ENCODE measurements at places on chromosomes 1 and 21. TPM values are rescaled to one million over a fixed set of nuclear protein-coding genes. Genes with fewer than 3 reads are reported as not detected.
A peak's percentile ranks its signal among the peaks of the same experiment; 100 is the strongest.

The HMGCS2 gene
- 19.1 TPM for total RNA-seq

The PCSK9 gene
- 9.5 TPM for total RNA-seq

The SPAG17 gene
- 5.6 TPM for total RNA-seq

The OR2G2 gene
- total RNA-seq: not detected

The CATSPERE gene
- 0.50 TPM for total RNA-seq

The SPATA21 gene
- not detected for total RNA-seq

The CADM3 gene
- 5.8 TPM for total RNA-seq

The RNF223 gene
- total RNA-seq: 2.5 TPM

The C1orf50 gene
- 5.9 TPM for total RNA-seq

The CDK18 gene
- total RNA-seq: 19.3 TPM

The OR2T11 gene
- not detected for total RNA-seq

The FCRL1 gene
- not detected for total RNA-seq

The SELENBP1 gene
- total RNA-seq: 20.5 TPM

The SYDE2 gene
- 9.4 TPM for total RNA-seq

The KLHL17 gene
- total RNA-seq: 42.2 TPM

The ACOT11 gene
- total RNA-seq: 5.2 TPM

The RPTN gene
- total RNA-seq: 0.34 TPM

- no peak for DNase-seq
Measured at GRCh38 chr1:176903474-176903873, 261.0 kb downstream of the ASTN1 start.

GRCh38 chr21:34526618-34527290 lies 14.7 kb upstream of the KCNE1 start:
- DNase-seq: no peak

DNA sequence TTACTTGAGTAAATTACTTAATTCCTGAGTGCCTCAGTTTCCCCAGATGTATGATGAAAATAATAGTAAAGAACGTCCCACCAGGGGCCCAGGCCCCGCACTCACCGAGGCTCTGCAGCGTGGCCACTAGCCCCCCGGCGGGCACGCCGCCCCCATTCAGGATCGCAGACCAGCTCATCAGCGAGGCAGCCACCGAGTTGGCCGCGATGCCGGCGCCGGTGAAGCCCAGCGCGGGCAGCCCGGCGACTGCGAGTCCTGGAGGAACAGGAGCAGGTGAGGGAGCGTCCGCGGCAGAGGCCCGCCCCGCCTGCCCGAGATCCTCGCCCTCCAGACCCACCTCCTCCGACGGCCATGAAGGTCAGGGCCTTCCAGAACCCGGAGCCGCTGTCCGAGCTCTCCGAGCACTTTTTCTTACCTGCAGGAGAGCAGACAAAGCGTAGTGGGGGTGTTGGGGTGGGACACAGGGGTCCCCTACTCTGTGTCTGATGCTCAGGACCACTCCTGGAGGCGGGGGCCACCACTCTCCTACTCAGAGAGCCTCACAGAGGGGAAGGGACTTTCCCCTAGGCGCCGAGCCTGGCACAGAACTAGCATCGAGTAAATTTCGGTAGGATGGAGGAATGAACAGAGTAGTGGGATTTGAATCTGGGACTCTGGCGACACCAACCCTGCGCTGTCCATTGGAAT lies 3.7 kb downstream of the IFI6 start:
- DNase-seq: no peak

DNA sequence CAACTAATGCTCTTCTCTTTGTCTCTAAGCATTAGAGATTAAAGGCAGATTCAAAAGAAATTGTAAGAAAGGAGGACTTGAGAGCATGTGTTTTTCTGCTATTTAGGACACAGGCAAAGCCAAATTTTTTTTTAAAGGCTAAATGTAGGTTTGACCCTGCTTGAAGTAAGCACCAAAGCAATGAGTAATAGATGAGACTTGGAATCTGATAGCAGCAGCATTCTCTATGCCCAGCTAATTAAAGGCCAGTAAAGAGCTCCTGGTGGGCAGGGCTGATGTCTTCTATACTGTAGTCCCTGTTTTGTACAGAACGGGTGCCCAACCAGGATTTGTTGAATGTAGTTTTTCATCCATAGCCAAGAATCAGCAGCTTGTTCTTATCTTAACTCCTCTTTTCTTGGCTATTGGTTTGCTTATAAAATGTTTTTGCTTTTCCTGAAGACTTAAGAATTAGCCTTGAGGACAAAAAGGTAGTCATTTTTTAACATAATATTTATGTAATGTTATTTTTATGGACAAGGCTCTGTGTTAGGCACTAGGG lies 179.6 kb downstream of the LMO4 start:
- no peak for DNase-seq

DNA sequence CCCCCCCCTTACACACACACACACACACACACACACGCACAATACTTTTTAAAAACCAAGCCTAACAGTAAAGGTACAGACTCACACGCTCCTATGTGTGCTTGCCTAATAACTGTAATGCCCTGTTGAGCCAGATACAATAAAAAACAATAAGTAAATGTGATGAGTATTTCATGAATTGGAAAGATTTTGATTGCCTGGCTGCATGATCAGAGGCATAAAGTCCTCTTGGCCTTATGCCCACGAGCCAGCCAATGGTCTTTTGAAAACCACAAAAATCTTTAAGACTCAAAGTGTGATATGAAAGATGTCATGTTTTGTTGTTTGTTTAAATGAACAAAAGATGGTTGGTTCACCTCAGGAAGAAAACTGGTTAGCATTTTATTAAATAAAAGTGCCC lies 441.9 kb upstream of the ZRANB2 start:
- no peak for DNase-seq

- DNase-seq: peak; percentile 84
Measured at GRCh38 chr1:107965110-107965991, at the start of gene VAV3. VAV3 (minus strand) TSS chr1:107965180; CDS start chr1:107964869, 311 bp downstream.

DNA sequence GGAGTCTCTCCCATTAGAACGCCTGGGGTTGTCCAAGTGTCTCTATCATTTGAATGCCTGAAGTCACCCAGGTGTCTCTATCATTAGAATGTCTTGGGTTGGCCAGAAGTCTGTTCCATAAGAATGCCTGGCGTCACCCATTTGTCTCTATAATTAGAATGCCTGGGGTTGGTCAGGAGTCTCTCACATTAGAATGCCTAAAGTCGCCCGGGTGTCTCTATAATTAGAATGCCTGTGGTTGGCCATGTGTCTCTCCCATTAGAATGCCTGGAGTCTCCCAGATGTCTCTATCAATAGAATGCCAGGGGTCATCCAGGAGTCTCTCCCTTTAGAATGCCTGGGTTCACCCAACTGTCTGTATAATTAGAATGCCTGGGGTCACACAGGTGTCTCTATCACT lies 54.5 kb downstream of the RNF187 start:
- DNase-seq: no peak

DNA sequence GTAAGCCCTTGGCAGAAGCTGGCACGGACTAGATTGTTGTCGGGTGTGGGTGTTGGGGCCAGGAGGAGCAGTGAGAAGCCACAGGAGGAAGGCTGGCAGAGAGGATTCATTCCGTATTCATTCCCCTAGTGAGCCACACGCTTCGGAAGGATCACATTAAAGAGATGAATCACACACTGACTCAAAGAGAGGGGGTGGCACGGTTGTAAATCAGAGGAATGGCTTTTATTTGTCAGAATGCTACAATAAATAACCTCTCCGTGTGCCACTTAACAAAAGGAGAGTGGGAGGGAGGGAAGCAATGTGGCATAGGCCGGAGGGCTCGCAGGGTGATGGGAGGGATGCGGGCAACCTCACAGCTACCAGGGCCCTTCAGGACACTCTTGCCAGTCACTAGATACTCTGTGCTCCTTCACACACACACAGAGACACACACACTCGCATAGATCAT lies 135.5 kb downstream of the HIVEP3 start:
- no peak for DNase-seq

DNA sequence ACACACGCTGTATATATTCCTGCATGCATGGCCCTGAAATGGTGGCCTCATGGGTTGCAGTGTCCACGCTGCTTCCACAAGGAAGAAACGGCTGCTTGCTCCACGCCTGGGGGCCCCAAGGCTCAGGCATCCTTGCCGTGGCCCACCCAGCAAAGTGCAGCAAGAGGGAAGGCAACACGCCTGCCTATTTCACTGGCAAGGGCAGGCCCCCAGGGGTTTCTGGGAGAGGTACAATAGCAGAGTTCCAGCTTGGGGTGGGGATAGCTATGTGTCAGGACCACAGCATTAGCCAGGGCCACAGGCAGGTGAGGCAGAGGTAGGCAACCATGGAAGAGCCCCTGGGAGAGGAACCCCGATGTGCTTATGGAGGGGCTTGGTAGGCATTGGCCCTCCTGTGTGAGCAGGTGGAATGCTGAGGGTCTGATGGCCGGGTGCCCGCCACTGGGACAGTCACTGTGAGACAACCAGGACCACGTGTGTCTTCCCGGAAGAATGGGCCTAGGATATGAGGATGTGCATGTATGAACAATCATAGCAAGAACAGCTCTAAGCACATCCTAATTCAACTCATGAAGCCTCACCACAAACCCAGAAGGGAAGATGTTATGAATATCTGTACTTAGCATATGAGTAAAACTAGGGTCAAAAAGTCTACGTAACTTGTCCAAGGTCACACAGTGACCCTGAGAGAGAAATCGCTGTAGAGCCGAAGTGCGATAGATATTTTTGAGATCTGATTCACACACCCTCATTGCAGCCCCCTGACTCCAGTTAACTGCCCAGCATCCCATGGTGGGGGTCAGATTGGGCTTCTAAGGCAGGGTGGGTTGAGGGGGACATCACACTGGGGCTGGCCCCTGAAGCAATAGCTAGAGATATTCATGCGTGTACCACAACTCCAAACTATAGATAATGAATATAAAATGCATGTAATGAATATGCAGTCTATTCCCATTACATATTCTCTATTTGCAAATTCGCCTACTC lies 11.8 kb downstream of the TFF2 start:
- peak; percentile 27 for DNase-seq

DNA sequence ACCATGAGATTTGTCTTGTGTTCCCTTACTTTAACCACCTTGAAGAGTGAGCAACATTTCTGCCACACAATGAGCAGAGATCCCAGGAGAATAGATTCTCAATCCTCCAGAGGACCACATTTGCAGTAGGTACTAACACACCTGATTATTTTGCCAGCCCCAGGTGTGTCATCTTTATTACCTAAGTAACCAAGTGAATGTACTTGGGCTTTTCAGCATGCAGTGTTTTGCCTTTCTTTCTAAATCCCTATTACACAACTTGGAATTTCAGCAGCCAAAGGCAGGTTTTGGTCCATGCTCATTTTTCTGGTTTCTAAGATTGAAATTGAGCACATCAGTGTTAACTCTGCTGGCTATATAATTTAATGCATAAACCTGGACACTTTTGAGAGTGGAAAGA lies 43.2 kb upstream of the ST6GALNAC5 start:
- DNase-seq: no peak

- no peak for DNase-seq
Measured at GRCh38 chr1:40650075-40650474, 15.4 kb downstream of the RIMS3 start.

DNA sequence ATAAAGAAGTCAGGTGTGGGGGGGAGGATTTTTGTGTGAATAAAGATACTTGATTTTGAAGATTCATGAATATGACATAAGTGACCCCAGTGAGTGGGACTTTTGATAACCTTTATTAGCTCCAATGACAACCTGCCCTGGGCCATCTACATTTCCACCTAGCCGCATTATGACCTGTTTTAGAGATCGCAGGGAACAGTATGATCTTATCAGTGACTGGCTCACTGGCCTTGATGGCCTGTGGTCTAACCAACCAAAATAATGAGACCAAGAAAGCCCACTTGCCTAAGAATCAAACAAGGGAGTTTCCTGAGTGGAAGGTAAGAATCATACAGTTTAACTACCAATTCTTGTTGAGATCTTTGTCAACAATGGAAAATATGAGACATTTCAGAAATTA lies 1.8 kb downstream of the ELAPOR1 start:
- no peak for DNase-seq

GRCh38 chr1:17594026-17594425 lies 54.5 kb downstream of the ARHGEF10L start:
- no peak for DNase-seq

- DNase-seq: no peak
Measured at GRCh38 chr1:30714025-30714424, 9.4 kb downstream of the MATN1 start.

DNA sequence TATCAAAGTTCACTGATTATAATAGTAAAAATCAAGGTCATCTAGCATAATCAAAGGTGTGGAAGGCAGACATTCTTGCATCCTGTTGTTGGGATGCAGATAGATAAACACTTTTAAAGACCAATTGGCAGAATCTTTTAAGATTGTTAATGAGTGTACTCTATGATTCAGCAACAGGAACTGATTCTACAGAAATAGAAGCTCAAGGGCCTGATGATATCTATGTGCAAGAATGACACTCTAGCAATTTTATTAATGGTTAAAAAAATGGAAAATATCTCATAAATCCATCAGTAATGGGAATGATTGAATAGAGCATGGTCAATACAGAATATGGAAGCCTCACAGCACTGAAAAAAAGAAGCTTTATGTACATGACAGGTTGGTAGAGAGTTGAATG lies 2.2 kb upstream of the ATP1A4 start:
- no peak for DNase-seq

- DNase-seq: no peak
Measured at GRCh38 chr1:37306871-37307270, 167.5 kb upstream of the ZC3H12A start.

- DNase-seq: no peak
Measured at GRCh38 chr1:25109531-25109951, 122.8 kb downstream of the SYF2 start.

GRCh38 chr1:181640956-181641355 lies 157.6 kb downstream of the CACNA1E start:
- DNase-seq: no peak

DNA sequence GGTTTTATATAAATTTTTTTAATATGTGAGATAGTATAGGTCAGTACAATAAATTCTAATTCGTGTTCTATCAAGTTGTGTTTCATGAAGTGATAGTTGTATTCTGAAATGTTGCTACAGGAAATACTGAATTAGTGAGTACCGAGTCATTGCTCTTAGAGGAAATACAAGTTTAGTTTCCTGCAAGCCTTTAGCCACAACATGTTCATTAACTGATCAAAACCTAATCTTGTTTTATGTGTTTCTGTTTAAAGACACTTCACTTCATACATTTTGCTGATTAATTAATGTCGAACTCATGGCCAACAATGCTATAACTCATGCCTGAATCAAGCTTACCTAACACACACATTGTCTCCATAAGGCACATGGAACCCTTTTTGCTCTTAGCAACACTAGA lies 43.6 kb downstream of the LRRC7 start:
- DNase-seq: no peak

- DNase-seq: no peak
Measured at GRCh38 chr1:162740755-162741154, 49.7 kb upstream of the HSD17B7 start.

- no peak for DNase-seq
Measured at GRCh38 chr21:29201186-29201585, 70.7 kb downstream of the MAP3K7CL start.

- no peak for DNase-seq
Measured at GRCh38 chr1:95139039-95139438, 21.9 kb downstream of the TLCD4 start.

GRCh38 chr1:14896381-14897079 lies 257.0 kb upstream of the TMEM51 start:
- no peak for DNase-seq

DNA sequence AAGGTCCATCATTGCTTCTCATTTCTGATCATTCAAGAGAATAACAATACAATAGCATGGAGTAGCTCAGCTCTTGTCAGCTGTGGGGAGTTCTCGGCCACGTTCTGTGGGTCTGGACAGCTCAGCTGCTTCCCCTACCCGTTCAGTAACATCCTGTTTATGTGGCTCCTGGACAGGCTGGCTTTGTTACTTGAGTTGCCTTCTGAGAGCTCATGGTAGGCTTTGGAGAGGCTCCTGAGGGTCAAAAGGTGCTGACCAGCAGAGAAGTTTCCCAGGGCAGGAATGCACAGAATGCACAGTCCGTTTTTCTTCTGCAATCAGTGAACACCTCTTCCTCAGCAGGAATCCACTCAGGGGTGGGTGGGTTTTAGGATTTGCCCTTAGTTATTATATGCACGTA lies 36.0 kb downstream of the KAZN start:
- no peak for DNase-seq
